Activated CD8-positive, alpha-beta memory T cell treated with anti-CD3 and anti-CD28 coated beads for 4 hours (primary cell): ENCODE measurements at places on chromosomes 7 and 10.

DNA sequence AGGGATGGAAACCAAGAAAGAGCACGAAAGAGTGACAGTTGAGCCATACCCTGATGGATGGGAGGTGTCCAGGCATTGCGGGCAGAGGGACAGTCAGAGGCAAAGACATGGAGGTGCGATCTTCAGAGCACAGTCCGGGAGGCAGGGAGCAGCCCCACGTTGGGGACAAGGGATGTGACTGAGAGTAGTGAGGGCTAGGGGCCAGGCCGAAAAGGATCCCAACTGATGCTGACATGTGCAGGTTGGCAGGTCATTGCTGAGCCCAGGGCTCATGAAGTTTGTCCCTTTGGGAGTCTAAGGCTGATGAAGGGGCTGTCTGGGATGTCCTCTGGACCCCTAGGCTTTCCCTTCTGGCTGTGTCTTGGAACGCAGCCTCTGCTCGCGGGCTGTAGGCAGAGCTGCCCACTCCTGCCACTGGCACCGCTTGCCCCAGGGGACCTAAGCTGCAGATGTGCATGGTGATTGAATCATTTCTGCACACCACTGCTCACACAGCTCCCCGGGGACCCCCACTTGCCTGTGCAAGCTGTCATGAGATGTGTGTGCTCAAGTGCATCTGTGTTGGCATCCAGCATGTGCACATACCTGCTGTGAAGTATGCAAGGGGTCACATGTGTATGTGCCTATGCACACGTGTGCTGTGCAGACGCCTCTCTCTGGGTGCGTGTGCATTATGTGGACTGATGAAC is 125.1 kb downstream of the ZMIZ1 start:
- no peak for DNase-seq

- DNase-seq = no peak
Measured at GRCh38 chr7:103851357-103851756, 138.1 kb downstream of the RELN start.

- DNase-seq = no peak
Measured at GRCh38 chr7:139094596-139094995, 14.9 kb downstream of the ZC3HAV1 start.

DNA sequence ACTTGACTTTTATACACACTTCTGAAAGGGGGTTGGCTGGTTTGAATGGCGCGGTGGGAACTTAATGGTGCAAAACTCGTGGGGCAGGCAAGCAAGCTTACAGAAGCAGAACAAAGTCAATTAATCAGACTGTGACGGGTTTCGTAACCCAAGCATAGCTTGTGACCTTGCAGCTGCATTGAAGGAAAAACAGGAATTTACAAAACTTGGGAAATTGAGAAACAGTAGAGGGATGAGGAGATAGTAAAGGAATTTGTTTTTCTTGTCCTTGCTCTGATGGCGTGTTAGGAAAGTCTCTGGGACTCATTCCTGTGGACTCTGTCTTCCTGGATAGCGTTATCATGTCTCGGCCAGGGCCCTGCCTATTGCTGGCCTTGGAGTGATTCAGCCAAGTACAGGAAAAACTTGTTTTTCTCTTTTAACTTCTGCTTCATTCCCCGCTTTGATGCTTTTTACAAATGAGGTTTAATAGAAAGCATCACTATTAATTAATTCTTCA is 220.0 kb upstream of the KCND2 start:
- no peak for DNase-seq

DNA sequence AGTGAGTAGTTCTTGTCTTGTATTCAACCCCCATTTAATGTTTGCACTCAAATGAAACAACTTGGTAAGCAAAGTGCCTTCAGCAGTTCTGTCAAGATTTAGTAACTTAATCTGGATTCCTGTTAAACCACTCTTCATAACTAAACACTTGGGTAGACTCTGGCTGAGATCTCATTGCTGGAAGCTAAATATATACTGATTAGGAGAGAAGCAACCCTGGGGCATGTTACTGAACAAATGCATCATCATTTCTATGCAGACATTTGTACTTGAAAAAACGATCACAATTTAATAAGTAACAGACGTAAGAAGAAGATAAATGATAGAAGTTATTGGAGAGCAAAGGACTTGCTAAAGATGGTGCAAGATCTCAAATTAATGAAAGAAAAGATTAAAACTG is 308.4 kb upstream of the POM121L12 start:
- DNase-seq = no peak

DNA sequence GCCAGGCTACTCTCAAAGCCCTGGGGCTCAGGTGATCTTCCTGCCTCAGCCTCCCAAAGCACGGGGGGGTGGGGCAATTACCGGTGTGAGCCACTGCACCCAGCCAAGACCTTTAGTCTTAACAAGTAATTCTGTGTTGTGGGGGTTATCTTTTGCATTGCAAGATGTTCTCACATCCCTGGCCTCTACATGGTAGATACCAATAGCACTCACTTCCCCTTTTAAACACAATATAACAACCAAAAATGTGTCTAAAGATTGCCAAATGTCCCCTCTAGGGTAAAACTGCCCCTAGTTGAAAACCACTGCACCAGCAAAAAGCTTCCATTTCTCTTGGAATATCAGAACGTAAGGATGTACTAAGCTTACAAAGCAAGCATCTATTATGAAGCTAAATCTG is 225.0 kb downstream of the CTNNA3 start:
- no peak for DNase-seq
